GM13976 (cell line): ENCODE measurements at places on chromosomes 3 and 15.
A peak's percentile ranks its signal among the peaks of the same experiment; 100 is the strongest.

DNA sequence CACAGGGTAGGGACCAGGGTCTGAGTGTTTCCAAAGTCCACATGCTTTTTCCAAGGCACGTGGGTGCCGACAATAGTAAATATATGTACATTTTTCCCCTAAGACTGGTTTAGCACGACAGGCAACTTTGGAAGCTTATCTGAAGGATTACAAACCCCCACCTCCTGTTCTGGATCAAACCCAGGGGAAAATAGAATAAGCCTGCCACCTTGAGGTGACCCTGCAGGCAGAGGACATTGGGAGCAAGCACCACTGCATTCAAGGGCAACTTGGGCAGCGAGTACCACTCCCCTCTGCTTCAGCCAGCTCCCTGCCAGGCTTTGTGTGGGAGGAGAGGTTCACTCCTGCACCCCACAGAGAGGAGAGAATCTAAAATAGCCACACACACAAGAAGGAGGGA, 44.8 kb downstream of the KBTBD12 start:
- peak; percentile 44 for DNase-seq

GRCh38 chr15:79918278-79918677, 21.5 kb upstream of the MTHFS start:
- no peak for DNase-seq

DNA sequence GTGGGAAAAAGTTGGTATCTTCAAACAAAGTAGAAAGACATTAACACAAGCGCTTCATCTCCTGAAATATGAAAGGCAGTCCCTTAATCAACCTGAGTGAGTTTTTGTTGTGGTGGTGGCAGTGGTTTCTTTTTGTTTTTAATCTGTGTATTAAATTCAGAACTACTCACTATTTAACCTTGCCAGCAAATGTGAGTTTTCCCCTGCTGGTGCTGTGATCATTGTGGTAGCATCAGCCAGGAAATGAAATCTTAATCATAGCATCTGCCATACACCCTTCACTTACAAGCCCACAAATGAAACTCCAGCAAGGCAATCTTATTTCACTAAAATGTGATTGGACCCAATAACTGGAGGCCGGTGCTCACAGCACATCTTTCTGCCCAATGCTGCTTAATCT, 229.7 kb downstream of the SHOX2 start:
- no peak for DNase-seq

DNA sequence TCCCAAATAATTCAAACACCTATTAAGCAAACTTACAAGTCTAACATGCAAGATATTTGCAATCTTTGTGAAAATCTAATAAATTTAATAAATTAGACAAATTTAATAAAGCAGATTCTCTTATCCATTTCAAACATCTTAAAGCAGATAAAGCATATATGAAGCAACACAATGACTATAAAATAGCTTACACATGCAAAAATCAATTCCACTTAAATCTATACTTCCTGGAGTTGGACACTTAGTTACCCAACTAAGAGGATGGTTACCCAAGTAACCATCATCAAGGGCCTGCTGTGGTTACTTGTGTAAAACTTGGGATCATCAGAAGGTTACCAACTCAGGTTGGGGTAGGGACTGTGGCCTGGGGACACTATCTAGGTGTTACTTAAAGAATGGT, 206.8 kb downstream of the CD47 start:
- DNase-seq: no peak

DNA sequence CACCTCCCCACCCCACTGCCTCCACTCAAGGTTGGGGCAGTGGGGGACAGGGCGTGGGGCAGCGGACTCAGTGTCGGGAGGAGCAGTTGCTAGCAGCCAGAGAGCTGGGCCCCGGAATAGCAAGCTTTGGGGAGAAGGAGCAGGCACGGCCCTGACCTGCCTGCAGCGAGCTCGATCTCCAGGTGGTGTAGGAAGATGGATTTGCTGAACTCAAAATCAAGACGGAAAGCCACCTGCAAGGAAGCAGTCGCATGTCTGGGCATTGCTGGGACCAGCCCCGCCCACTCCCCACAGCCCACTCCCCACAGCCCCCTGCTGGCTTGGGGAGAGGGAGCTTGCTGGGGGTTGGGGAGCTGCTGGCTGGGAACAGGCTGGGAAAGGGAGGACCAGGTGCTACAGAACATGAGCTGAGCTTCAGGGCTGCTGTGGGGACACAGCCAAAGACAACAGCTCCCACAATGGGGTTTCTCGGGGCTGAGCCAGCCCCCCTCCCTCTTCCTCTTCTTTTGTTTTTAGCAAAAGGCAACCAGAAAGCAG, 38.0 kb downstream of the FEM1B start:
- DNase-seq: no peak

DNA sequence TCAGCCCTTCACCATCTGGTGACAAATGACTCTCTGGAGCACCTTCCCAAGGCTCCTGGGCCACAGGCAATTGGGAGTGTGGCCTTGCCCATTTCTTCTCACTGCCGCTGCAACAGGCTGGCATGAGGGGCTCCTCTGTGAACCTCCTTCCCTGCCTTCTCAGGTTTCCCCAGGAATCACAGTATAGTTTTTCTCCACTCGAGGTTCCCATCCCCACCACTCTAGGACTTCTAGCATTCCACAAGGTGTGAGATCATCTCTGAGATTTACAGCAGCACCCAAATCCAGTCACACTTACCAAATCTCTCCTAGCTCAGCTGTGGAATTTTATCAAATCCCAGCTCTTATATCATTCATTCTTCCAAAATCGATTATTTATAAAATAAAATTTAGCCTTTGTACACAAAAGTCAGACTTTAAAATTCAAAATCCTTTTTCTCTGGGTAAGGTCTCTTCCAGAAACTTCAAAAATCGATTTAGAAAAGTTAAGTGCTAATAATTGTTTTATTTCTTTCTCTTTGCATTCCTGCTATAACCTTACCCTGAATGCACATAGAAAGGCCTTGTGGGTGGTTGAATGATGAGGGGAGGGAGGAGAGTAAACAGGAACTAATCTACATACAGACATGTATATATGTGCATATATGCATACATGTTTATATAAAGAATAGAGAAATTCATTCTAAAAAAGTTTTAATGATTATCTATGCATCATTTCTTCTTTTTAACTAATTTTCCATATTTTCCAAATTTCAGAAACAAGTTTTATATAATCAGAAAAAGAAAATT, 18.9 kb upstream of the ATP13A4 start:
- DNase-seq: no peak

- DNase-seq: no peak
Observed at GRCh38 chr3:20353286-20353685, 167.3 kb upstream of the SGO1 start.

DNA sequence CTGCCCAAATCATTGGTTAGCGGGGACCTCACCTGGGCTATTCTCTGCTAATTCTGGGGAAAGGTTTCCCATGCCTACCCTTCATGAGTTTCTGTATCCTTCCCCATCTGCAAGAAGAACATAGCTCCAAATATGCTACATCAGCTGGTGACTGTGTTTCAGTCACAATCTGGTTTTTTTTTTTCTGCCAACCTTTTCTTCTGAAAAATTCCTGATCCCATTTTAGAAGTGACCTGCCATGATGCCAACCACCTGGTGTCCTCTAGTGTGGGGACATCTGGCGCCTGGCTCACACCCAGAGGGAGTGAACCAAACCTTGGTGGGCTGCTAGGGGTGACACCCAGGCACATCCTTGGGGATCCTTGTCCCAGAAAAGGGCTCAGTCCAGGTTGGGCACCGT, 76.1 kb downstream of the CHRD start:
- no peak for DNase-seq

DNA sequence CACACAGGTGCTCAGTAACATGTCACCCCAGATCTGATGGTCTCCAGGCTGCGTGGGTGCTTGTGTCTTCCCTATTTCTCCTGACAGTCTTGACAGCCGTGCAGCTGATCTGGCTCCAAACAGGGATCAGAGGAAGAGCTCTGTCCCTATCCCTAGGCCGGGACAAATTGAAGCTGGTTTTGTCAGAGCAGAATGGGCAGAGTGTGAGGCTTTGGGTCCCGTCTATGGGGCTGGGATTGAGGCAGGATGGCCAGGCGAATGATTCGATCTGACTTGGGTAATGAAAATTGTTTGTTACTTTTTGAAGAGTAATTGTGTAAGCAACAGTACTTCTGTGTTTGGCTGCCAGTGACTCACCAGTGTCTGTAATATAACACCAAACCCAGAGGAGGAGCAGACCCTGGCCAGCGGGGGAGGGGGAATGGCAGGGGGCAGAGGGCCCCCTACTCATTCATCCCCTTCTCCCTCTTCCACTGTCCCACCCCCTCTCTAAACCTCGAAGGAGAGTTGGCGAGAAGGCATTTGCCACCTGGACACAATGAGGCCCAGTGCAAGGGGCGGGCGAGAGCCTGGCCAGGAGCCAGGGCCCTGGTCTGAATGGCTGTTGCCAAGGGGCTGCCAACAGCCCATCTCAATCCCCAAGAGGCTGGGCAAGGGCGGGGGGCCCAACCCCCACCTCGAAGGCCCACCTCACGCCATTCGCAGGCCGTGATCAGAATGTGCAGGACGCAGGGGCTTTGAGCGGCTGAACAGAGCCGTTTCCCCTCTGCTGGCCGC, 4.9 kb upstream of the MAGEF1 start:
- DNase-seq: peak; percentile 6
